ENCODE measurements at places on chromosomes 2 and 18.

DNA sequence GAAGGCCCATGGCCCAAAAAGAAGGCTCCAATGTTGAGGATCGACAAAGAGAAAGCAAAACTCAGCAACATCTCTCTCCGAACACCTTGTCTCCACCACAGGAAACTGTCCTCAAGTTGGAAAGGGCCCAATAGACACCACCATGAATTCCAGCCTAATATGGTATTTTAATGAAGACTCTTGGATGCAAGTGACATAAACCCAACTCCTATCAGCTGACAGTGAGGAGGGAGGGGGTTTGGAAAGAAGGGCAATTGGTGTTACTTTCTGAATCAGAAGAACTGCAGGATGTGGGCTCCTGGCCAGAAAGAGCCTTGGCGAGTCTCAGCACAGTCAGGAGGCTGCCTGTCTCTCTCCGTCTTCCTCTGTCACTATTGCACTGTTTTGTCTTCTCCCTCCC, 40.3 kb upstream of the SIGLEC15 start:
- DNase-seq, result no peak

GRCh38 chr2:136783856-136784255, 18.5 kb downstream of the THSD7B start:
- DNase-seq, result no peak

DNA sequence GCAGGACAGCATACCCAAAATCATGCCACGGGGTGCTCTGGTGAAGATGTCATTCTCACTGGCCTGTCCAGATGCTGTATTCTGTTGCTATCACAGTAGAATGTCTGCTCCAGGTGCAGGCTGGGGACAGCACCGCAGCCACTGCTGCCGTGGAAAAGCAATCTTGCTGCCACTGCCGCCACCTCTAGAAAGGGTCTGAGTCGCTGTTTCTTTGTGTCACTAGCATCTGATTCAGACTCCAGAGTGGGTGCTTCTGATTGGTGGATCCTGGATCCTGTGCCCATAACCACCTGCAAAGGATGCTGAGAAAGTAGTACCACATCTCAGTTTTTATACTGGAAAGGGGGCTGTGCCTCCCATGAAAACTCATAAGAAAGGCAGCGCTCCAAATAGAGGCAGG, 45.3 kb upstream of the CTLA4 start:
- no peak for DNase-seq

DNA sequence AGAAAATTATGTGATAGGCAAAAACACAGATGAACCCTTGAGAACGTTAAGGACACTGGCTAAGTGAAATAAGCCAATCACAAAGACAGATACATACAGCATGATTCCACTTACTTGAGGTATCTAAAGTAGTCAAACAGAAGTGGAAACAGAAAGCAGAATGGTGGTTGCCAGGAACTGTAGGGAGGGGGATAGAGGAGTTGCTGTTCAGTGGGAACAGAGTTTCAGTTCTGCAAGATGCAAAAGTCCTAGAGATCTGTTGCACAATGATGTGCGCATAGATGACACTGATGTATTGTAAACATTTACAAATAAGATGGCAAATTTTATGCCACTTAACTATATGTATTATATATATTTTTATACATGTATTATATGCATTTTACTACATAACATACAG, 59.7 kb downstream of the POLE4 start:
- DNase-seq, result no peak

GRCh38 chr2:14715600-14715999, 83.1 kb downstream of the LRATD1 start:
- DNase-seq, result no peak
